Cardiac fibroblast (primary cell): ENCODE measurements at places on chromosomes 2 and 18.

GRCh38 chr18:11327391-11328009 lies 178.1 kb upstream of the PIEZO2 start:
- DNase-seq: peak; percentile 77

GRCh38 chr2:41483226-41483625 lies 564.6 kb upstream of the PKDCC start:
- no peak for DNase-seq

DNA sequence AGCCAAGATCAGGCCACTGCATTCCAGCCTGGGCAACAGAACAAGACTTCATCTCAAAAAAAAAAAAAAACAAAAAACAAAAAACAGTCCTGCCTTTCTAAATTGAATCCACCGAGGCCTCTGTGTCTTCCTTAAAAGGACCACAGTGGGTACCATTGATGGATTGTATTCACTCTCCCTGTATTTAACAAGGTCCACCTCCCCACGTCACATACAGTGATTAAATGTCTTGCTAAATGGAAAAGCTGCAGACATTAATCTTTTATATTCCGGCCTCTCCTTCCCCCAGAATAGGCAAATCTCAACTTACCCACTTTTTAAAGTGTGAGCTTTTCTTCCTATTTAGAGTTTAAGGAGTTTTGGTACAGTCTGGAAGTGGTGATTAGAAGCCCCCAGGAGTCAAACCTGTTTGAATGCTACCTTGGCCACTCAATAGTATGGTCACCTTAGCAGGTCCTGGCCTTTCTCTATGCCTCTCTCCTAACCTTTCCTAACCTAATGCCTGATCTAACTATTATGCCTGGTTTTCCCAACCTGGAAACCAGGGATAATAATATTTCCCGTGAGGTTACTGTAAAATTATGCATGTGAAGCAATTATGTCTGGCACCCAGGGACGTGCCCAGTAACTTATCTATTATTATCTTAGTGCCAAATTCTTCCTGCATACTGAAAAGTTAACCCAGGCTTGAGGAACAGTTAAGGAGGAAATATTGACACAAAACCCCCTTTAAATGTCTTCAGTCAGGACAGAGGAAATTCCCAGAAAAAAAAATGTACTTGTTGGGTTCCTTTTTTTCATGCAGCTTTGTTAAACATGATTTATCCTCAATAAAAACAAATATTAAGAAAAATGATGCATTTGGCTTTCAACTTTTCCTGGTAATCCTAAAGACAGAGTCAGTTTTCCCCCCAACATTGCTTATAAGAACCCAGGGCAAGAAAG lies 3.1 kb downstream of the NFE2L2 start:
- DNase-seq: no peak

DNA sequence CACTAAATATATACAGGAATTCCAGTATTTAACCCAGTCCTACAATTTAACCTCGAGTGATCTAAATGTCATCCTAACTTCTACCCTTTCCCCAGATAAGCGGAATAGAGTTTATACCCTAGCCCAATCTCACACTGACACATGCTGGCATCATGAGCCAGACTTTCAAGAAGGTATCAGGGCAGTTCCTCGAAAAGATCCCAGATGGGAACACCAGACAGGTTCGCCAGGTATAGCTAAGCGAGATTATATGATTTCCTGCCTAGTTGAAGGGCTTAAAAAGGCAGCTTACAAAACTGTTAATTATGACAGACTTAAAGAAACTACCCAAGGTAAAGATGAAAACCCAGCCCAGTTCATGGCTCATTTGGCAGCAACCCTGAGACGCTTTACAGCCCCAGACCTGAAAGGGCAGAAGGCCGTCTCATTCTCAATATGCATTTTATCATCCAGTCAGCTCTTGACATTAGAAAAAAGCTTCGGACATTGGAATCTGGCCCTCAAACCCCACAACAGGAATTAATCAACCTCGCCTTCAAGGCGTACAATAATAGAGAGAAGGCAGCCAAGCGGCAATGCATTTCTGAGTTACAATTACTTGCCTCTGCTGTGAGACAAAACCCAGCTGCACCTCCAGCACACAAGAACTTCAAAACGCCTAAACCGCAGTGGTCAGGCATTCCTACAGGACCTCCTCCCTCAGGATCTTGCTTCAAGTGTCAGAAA lies 668.2 kb upstream of the PKDCC start:
- DNase-seq: no peak

GRCh38 chr2:219918254-219918653 lies 290.8 kb downstream of the SLC4A3 start:
- DNase-seq: no peak

GRCh38 chr2:59342166-59342565 lies 1101.0 kb upstream of the FANCL start:
- DNase-seq: no peak

DNA sequence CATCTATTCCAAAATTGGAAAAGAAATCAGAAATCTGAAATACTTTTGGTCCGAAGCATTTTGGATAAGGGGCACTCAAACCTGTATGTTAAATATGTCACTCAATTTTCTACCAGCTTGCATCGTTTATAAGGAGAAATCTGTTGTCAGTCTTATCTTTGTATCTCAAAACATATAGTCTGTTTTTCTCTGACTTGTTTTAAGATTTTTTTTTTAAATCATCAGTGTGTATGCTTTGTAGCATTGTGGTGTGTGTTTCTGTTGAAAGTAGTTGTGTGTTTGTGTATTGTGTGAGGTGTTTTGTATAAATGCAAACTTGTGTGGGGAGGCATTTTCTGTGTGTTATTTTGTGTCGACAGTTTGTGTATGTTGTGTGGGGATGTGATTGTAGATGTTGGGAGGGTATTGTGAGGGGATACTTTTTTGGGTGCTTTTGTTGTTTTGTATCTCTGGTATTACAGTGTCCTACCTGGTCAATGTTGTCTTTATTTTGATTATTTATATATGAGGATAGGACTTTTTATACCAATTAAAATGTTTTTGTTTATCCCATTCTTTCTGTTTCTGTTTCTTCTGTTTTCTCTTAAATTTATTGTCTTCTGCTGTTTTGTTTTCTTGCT lies 30.9 kb downstream of the SMCHD1 start:
- DNase-seq: no peak

DNA sequence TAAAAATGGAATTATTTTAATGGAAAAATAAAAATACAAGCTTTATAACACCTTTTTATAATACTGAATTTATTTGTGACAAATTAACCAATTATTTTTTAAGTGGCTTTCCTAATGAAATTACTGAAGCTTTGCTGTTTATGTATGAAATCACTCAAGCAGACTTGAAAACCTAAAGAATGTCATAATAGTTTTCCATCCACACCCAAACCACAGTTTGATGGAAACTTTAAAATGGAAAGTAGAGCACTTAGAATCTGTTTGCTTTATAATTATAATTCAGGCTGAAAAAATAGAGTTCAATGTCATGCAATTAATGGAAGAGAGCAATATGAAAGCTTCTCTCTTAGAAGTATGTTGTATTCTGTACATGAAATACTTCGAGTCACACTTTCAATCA lies 31.6 kb upstream of the WDR75 start:
- peak; percentile 40 for DNase-seq

DNA sequence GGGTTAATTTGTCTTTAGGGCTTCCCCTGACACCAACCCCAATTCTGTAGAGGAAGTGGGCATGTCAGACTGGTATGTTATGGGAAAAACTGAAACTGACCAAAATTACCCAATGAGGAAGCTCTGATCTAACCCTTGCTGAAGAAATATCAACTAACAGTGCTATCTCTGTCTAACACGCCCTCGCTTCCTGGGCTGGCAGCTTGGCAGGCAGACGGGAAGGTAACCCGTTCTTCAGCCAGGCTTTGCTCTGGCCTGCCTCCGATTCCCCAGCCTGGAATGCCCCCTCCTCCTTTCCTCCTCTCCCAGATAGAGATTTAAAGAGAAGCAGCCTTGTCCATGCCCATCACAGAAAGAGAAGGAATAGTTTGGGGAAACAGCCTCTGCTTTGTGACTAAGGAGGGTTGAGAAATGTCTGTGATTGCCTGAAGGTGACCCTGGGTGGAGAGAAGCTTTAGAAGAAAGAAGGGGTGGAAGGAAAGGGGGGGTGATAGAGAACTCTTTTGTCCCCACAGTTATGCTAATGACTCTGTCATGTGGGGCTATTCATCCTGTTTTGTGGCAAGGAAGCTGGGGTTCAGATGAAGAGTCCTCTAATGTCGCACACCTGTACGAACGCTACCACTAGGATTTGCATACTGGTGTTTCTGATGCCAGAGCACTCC lies 15.4 kb downstream of the HK2 start:
- DNase-seq: no peak

GRCh38 chr18:80244956-80245730 lies 2.2 kb downstream of the PARD6G start:
- no peak for DNase-seq

DNA sequence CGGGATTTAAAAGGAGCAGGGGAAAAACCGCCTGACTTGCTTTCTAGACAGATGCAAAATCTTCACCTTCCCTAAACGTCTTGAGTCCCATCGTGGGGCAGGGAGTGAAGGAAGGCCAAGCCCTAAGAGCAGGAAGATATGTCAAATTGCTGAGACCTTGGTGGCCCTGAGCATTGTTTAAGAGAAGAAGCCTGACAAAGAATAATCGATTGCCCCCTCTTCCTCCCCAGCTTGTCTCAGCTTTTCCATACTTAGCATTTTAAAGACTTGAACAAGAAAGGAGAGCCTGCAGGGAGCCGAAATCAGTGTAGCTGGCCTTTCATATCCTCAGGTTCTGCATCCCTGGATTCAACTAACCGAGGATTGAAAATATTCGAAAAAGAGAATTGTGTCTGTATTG lies 157.6 kb upstream of the DLX2 start:
- no peak for DNase-seq

DNA sequence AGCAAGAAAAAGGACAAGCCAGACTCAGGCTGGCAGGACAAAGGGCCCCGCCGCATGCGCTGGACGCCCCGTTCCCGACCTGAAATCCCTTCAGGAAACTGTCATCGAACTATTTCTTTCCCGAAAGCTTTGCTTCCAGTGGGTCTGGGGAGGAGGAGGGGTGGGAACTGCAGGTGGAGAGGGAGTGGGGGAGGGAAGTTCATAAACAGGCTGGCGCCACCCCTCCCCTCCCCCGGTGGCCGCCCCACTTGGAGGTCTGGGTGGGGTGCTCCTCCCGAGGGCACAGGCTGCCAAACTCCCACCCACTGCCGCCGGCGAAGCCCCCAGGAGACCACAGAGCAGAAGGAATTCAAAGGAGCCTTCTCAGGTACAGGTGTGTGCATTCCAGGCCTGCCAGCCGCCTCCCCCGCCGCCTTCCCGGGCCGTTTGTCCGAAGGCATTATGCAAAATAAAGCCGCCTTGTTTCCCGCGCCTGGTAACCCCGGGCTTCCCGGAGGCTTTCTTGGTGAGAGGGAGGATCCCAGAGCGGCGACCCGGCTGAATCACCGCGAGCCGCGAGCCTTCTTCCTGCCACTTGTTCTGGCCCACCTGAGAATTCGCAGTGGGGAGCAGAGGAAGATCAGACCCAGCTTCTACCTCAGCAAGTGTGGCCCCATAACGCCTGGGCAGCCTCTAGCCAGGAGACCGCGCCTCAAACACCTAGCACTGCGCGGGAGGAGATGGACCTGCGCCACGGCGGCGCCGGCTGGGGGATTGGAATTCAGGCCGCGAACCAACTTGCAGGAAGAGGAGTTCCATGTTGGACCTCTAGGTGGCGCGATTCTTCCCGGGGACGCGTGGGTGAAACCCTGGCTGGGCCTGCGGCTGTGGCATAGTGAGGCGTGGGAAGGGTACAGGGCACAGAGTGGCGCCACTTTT lies 101.9 kb downstream of the FOXI3 start:
- peak; percentile 34 for DNase-seq

GRCh38 chr2:207167099-207167923 lies 1.6 kb upstream of the KLF7 start:
- peak; percentile 68 for DNase-seq

GRCh38 chr2:217743407-217743806 lies 259.4 kb downstream of the TNS1 start:
- no peak for DNase-seq

DNA sequence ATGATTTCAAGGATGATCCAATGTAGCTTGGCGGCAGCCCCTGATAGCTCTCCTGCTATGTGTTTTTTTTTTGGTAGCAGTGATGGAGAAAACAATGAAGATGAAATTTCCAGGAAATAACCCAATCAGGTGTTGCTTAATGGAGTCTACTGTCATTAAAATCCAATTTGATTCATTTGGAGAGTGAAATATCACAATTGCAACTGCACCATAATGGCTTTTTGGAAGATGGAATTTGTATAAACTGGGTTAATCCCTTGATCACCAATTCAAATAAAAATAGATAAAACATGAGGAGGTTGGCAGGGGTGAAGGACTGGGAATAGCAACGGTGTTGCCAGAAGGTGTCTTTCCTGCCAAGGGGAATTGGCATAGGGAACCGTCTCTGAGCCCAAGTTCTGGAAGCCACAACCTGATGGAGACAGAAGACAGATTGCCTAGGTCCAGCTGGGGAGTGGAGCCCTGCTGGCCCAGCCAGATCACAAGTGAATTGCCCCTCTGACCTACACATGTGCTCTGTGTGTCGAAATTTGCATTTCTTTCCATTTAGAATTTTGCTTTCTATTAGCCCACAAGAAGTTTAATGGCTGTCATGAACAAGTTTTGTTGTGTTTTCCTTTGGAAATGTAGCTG lies 170.3 kb upstream of the SPRED2 start:
- DNase-seq: no peak

- no peak for DNase-seq
These were observed 117.9 kb downstream of the CDC42EP3 start for GRCh38 chr2:37553411-37554154.

- peak; percentile 71 for DNase-seq
These were observed 225.7 kb upstream of the TNP1 start for GRCh38 chr2:217085543-217085942.

DNA sequence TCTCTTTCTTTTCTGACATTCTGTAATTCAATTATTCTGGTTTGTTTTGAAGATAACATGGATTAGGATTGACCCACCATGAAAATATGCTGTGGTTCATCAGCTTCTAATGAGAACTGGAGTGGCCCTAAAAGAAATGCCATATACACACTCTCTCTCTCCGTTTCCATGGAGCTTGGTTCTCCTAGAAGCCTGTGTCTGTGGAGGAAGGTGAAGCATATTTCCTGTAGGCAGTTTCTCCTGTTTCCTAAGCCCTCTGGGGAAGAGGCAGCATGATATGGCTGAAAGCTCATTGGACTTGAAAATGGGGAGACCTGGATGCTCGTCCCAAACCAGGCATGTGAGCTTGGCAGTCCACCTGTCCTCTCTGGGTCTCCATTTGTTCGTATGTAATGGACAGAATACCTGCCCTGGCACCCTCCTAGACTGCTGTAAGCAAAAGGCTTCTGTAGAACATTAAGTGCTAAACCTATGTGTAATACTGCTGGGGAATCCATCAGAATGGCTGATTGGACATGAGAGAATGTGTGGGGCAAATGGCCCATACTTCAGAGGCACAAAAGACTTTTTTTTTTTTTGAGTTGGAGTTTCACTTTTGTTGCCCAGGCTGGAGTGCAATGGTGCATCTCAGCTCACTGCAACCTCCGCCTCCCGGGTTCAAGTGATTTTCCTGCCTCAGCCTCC lies 75.3 kb upstream of the PPP1CB start:
- DNase-seq: peak; percentile 23

GRCh38 chr18:11997466-11997865 lies 16.2 kb downstream of the IMPA2 start:
- DNase-seq: no peak

GRCh38 chr2:47735912-47736311 lies 47.0 kb upstream of the MSH6 start:
- DNase-seq: no peak

GRCh38 chr2:37648331-37649011 lies 23.0 kb downstream of the CDC42EP3 start:
- peak; percentile 53 for DNase-seq

GRCh38 chr2:67724261-67724660 lies 327.1 kb downstream of the ETAA1 start:
- no peak for DNase-seq
